Dorsolateral prefrontal cortex (tissue), 122 donors: ENCODE measurements at places on chromosomes 6 and 20.

- peak; percentile 11 for DNase-seq
Measured at GRCh38 chr6:132937466-132937906, 123.1 kb downstream of the RPS12 start.

DNA sequence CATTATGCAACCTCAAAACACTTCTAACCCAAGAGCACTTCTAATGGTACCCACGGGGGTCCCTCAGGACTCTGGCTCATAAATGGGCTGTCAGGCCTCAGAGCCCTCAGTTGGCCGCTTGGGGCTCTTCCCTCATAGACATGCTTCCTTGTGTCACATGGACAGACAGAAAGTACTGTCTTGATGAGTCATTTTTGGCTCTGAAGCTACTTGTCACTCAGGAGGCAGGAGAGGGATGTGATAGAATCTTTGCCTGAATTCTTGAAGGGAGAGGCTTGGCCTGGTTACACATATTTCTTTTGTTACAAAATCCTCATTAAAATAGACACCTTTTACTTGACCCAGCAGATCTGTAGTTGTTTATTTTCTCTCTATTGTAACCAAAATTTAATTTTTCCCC is 15.1 kb upstream of the EDN1 start:
- DNase-seq = no peak

- DNase-seq = no peak
Measured at GRCh38 chr6:33172688-33173534, 19.4 kb downstream of the COL11A2 start.

- no peak for DNase-seq
Measured at GRCh38 chr6:44740566-44741120, 353.1 kb downstream of the CDC5L start.

- no peak for DNase-seq
Measured at GRCh38 chr6:107737397-107737793, 86.7 kb downstream of the SCML4 start.
